Camera-type eye (tissue), 1 donor: ENCODE measurements at places on chromosomes 16 and 17. TPM values are rescaled to one million over a fixed set of nuclear protein-coding genes. Genes with fewer than 3 reads are reported as not detected.

Gene AOC3
- total RNA-seq: 18.6 TPM

Gene NUBP2
- total RNA-seq: 56.1 TPM

Gene AFMID
- total RNA-seq: 31.7 TPM

Gene PNPO
- 14.2 TPM for total RNA-seq

Gene CD7
- 0.99 TPM for total RNA-seq

Gene SYT17
- 10.2 TPM for total RNA-seq

Gene CUEDC1
- total RNA-seq: 37.1 TPM

Gene CLEC19A
- 29.2 TPM for total RNA-seq
